Hepatocyte (in vitro differentiated cells): ENCODE measurements at places on chromosomes 13 and 19. TPM values are rescaled to one million over a fixed set of nuclear protein-coding genes. Genes with fewer than 3 reads are reported as not detected.
A peak's percentile ranks its signal among the peaks of the same experiment; 100 is the strongest.

DNA sequence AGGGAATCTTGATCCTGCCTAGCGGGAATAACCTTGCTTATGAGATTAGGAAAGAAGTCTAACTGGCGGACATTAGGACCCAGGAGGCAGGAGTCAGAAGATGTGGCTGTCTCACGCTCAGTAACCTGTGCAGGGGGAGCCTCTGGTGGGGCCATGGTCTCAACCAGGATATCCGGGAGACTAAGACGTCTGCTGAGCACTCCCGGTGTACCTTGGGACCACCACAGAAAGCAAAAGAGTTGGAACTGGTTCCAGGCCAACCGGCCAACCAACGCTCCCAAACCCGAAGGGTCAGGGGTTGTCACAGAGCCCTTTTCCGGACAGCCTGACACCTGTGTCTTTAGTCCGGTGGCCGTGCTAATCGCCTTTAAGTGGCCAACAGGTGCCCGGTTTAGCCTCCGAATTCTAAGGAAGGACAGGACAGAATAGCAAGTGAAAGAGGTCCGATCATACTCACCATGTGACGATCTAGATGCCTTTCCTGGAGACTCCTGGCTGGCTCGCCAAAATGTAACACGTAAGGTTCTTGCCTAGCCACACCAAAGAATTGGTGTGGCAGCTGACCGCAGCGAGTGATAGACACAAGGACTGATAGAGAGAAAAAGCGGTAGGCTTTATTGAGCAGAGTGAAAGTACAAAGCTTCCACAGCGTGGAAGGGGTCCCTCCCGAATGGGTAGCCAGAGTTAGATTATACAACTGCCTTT, 103.9 kb upstream of the DIAPH3 start:
- no peaks in the 10 kb centered on the region for H3K4me1 ChIP-seq
- H3K27me3 ChIP-seq: no peaks in the 10 kb centered on the region
- DNase-seq: peak; percentile 53
- peak overlapping the region; percentile 56 for H3K4me3 ChIP-seq

DNA sequence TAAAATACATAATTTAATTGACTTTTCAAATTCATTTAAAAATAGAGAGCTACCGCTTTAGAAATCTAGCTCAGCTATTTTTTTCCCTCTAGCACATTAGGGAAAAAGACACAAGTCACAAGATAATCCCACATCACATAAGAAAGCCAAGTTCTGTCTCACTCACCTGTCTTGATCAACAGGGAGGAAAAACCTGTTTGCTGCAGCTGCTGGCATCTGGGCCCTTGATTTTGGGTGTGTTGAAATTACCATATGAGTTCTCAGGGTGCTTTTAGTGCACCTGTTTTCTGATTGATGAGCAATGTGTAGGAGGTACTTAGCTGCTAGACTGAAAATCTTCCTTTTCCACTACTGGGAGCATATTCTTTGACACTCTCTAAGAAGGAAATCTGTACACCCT, 53.8 kb downstream of the ZDHHC20 start:
- DNase-seq: no peak
- H3K4me3 ChIP-seq: no peak overlapping the region
- H3K27me3 ChIP-seq: no peaks in the 10 kb centered on the region

OLFM2 gene
- total RNA-seq: 33.1 and 36.8 TPM in 2 replicates

AKAP8 gene
- 18.6 and 20.0 TPM in 2 replicates for total RNA-seq

GRCh38 chr13:84455143-84455905, 573.0 kb upstream of the SLITRK1 start:
- DNase-seq: no peak
- no peaks in the 10 kb centered on the region for H3K27me3 ChIP-seq
- H3K27ac ChIP-seq: no peak overlapping the region
- no peaks in the 10 kb centered on the region for H3K4me1 ChIP-seq

IGFL1 gene
- total RNA-seq: not detected in 2 replicates

GRCh38 chr19:46834121-46834520, 16.5 kb downstream of the AP2S1 start:
- H3K4me3 ChIP-seq: no peak overlapping the region
- H3K4me1 ChIP-seq: peaks cover 4% of the 10 kb centered on the region
- no peaks in the 10 kb centered on the region for H3K27me3 ChIP-seq
- H3K36me3 ChIP-seq: no peaks in the 10 kb centered on the region
- no peak for DNase-seq
- H3K27ac ChIP-seq: no peak overlapping the region

ZNF607 gene
- total RNA-seq: 4.7 and 4.8 TPM in 2 replicates

DNA sequence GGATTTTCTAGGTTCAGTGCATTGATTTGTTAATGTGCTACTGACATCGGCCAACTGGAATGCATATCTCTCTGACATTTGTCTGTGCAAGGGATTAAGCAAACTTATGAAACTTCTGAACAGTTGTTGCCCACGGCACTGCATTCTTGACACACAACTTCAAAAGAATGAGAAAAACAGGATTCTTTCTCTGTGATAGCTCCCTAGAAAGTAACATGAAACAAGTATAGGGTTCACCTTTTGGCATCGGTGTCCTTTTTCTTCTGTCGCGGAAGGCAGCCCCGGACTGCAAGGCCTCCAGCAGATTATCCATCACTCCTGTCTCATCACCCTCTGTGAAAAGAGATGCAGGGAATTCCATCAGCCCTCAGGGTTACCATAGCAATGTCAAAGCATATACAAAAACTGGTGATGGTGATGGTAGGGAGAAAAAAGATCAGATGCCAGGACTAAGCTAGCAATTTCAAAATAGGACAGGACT, 389.2 kb downstream of the DIAPH3 start:
- no peaks in the 10 kb centered on the region for H3K36me3 ChIP-seq
- H3K27me3 ChIP-seq: no peaks in the 10 kb centered on the region
- peak overlapping the region; percentile 28 for H3K27ac ChIP-seq
- H3K4me1 ChIP-seq: peaks cover 12% of the 10 kb centered on the region
- no peak overlapping the region for H3K4me3 ChIP-seq
- peak; percentile 22 for DNase-seq

DNA sequence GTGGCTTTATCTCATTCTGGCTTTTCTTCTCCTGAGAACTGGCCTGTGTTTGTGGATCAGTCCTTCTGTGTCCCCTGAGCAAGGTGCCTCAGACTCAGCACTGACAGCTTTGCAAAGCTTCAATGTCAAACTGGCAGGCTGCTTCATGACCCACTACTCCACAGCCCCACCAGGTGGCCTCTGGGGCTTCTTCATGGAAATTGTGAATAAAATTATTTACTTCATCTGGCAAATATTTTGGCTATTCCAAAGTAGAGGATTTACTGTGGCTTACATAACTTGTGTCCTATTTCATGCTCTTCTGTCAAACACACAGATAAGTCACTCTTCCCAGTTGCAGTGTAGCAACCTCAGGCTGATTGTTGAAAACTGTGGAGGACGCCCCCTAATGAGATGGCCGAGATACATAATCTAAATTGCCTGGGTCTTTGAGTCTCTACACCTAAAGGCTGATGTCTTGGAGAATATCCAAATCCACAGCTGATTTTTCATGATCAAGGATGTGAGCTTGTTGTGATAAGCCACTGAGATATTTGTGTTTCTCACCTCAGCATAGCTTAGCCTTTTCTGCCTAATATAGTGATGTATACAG, 721.9 kb upstream of the SLC10A2 start:
- peak; percentile 25 for DNase-seq
- no peaks in the 10 kb centered on the region for H3K27me3 ChIP-seq
- H3K4me3 ChIP-seq: no peak overlapping the region
- H3K36me3 ChIP-seq: no peaks in the 10 kb centered on the region

GRCh38 chr19:6204212-6204611, 68.7 kb downstream of the ACSBG2 start:
- no peak overlapping the region for H3K4me3 ChIP-seq
- DNase-seq: no peak
- H3K36me3 ChIP-seq: no peaks in the 10 kb centered on the region
- no peak overlapping the region for H3K27ac ChIP-seq
- peaks cover 4% of the 10 kb centered on the region for H3K4me1 ChIP-seq

DNA sequence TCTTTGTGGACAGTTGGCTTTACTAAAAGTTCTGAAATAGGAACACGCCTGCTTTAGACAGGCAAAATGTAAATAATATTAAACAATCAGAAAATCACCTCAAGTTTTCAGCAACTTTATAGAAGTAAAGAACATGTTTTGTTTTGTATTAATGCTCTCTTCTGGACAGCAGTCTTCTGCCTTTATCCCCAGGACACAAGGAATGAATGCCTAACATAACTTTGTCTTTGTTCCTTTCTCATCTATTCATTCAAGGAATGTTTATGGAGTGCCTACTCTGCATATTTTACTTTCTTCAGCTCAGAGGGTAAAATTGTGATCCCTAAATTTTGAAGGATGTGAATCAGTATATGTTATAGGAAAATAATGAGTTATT, 325.4 kb downstream of the FOXO1 start:
- no peak for DNase-seq
- H3K4me1 ChIP-seq: peaks cover 31% of the 10 kb centered on the region
- H3K27ac ChIP-seq: peak overlapping the region; percentile 30
- H3K4me3 ChIP-seq: no peak overlapping the region
- H3K27me3 ChIP-seq: no peaks in the 10 kb centered on the region
- no peaks in the 10 kb centered on the region for H3K36me3 ChIP-seq

GRCh38 chr19:21197590-21198295, 55.9 kb downstream of the ZNF431 start:
- H3K4me3 ChIP-seq: no peak overlapping the region
- peak; percentile 26 for DNase-seq
- no peaks in the 10 kb centered on the region for H3K27me3 ChIP-seq
- H3K36me3 ChIP-seq: no peaks in the 10 kb centered on the region
- H3K4me1 ChIP-seq: peaks cover 11% of the 10 kb centered on the region

- no peaks in the 10 kb centered on the region for H3K36me3 ChIP-seq
- H3K27me3 ChIP-seq: no peaks in the 10 kb centered on the region
- H3K4me1 ChIP-seq: no peaks in the 10 kb centered on the region
- H3K4me3 ChIP-seq: no peak overlapping the region
- H3K27ac ChIP-seq: no peak overlapping the region
- DNase-seq: no peak
These were observed 49.6 kb downstream of the RYR1 start for GRCh38 chr19:38483016-38483630.

DNA sequence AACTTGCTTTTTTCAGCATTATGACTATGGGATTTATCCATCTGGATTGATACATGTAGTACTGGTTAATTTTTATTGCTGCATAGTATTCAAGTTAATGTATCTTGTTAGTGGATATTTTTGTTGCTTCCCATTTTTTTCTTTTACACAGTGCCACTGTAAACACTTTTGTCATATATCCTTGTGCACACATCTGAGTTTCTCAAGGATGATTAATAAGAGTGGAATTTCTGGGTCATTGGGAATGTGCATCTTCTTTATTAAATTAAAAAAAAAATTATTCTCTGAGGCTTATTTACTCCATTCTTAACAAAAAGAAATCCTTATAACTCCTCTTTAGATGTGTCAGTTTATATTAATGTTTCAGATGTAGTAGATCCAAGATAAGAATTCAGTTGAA, 27.3 kb downstream of the B3GLCT start:
- H3K4me1 ChIP-seq: no peaks in the 10 kb centered on the region
- no peak overlapping the region for H3K4me3 ChIP-seq
- no peaks in the 10 kb centered on the region for H3K27me3 ChIP-seq
- H3K36me3 ChIP-seq: no peaks in the 10 kb centered on the region
- H3K27ac ChIP-seq: no peak overlapping the region

- H3K27ac ChIP-seq: no peak overlapping the region
- H3K27me3 ChIP-seq: peaks cover 84% of the 10 kb centered on the region
- H3K36me3 ChIP-seq: no peaks in the 10 kb centered on the region
- peak overlapping the region; percentile 47 for H3K4me3 ChIP-seq
- peaks cover 12% of the 10 kb centered on the region for H3K4me1 ChIP-seq
These were observed 6.3 kb upstream of the POU4F1 start for GRCh38 chr13:78609464-78610205.

DNA sequence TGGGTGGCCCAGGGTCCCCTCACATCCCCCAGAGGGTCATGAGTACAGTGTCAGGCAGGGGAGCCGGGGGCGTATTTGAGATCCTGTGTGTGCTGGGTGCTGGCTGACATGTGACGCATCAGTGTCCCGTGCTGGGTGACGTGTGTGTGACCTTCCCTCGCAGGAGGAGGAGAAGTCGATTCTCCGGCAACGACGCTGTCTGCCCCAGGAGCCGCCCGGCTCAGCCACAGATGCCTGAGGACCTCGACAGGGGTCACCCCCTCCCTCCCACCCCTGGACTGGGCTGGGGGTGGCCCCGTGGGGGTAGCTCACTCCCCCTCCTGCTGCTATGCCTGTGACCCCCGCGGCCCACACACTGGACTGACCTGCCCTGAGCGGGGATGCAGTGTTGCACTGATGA, 25.8 kb downstream of the PNPLA6 start:
- no peak overlapping the region for H3K27ac ChIP-seq
- no peaks in the 10 kb centered on the region for H3K4me1 ChIP-seq
- no peaks in the 10 kb centered on the region for H3K27me3 ChIP-seq
- H3K4me3 ChIP-seq: no peak overlapping the region
- no peaks in the 10 kb centered on the region for H3K36me3 ChIP-seq

GFY gene
- not detected in 2 replicates for total RNA-seq

GRCh38 chr13:110214637-110215036, 92.3 kb downstream of the COL4A1 start:
- peak; percentile 32 for DNase-seq
- H3K4me1 ChIP-seq: peaks cover 7% of the 10 kb centered on the region
- no peaks in the 10 kb centered on the region for H3K36me3 ChIP-seq
- H3K27ac ChIP-seq: no peak overlapping the region
- H3K4me3 ChIP-seq: no peak overlapping the region

DNA sequence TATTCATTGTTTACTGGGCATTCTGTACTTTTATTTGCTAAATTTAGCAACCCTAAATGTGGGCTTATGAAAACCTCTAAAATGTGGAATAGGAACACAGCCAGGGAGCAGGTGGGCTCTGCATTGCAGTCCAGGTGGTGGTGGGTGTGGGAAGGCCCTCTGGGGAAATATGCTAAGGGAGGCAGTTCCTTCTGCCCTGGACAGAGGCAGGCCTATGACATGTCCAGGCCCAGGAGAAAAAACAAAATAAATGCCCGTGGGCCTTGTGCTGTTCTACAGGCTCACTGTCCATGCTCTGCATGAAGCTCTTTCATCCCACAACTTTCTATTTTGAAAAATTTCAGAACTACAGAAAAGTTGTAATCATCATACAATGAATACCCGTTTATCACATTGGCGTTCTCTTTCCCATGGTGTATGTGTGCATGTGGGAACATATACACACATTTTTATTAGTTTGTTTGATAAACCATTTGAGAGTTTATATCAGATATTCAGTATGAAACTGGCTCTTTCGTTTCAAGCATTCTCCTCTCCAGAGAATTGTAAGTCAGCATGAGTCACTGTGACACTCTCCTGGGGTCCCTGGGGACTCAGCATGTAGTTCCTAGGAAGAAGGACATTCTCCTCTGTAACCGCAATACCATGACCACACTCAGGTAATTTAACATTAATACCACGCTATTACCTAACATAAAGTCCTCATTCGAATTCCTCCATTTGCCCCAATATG, 505.3 kb downstream of the COG6 start:
- no peaks in the 10 kb centered on the region for H3K36me3 ChIP-seq
- no peak overlapping the region for H3K4me3 ChIP-seq
- H3K4me1 ChIP-seq: peaks cover 8% of the 10 kb centered on the region
- peaks cover under 1% of the 10 kb centered on the region for H3K27me3 ChIP-seq
- no peak for DNase-seq

FAAP24 gene
- total RNA-seq: 1.5 and 3.5 TPM in 2 replicates
